ENCODE measurements at places on chromosomes 13 and 19. TPM values are rescaled to one million over a fixed set of nuclear protein-coding genes. Genes with fewer than 3 reads are reported as not detected.

Gene APOC4
- total RNA-seq = not detected

Gene UBE2L5
- not detected for total RNA-seq

Gene CADM4
- total RNA-seq = 9.7 TPM

Gene CACNG7
- total RNA-seq = not detected

Gene C19orf85
- total RNA-seq = not detected

DNA sequence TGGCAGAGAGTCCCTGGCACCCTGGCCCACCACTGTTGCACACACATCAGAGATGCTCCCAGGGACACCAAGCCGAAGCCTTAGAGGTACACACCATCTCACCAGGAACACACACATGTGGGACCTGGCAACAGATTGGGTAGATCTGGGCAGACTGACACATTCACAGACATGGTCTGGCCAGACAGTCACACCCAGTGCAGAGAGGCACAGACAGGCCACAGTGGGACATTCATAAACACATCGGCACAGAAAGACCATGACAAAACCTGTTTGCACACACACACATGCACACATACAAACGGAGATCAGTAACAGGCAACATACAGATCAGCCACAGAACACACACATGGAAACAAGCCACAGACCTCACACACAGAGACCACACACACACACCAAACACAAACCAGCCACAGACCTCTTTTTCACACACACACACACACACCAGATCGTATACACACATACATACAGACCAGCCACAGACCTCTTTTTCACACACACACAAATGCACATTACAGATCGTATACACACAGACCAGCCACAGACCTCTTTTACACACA, 6.3 kb upstream of the JUNB start:
- no peak for DNase-seq

- DNase-seq = no peak
These were observed 22.2 kb downstream of the AP2S1 start for GRCh38 chr19:46828484-46828883.

DNA sequence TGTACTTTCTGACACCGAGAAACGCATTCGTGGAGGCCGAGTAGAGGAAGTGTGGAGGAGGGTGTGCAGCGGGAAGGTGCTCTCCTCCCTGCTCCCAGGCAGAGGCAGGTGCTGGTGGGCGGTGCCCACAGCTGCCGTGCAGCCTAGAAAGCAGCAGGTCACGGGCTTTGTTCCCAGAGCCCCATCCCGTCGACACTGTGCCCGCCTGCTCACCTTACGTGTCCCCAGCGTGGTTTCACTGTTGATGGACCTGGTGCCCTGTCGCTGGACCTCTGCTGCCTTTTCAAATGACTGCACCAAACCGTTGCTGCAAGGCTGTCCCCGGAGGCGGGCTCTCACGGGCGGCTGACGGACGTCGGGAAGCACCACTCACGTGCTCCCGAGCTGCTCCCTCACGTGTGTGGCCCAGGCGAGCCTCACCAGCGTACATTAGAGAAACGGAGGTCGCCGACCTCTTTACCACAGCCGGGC, 20.8 kb downstream of the PLEKHJ1 start:
- DNase-seq = no peak

DNA sequence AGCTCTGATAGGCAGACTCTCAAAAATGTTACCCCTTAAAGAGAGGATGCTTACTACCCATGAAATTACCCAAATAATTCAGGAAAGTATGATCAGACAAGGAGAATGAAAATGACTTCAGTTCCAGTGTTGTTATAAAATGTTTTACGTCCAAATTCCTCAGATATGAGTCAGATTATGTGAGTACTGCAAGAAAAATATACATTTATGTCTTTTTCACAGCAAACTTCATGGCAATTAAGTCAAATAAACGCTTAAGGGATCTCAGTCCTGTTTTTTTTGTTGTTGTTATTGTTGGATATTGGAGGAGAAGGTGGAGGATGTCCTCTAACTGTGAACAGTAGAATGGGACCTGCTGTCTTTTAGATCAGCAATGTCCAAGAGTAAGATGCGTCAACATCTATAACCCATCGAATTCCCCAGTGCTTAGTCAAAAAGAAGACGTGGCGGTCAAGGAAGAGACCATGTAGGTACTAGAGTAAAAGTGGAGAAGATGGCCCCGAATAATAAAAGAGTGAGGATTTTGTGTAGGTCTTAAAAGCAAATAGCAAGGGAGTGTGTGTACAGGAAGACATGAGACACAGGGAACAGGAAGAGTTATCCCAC, 215.4 kb upstream of the IRS2 start:
- no peak for DNase-seq

DNA sequence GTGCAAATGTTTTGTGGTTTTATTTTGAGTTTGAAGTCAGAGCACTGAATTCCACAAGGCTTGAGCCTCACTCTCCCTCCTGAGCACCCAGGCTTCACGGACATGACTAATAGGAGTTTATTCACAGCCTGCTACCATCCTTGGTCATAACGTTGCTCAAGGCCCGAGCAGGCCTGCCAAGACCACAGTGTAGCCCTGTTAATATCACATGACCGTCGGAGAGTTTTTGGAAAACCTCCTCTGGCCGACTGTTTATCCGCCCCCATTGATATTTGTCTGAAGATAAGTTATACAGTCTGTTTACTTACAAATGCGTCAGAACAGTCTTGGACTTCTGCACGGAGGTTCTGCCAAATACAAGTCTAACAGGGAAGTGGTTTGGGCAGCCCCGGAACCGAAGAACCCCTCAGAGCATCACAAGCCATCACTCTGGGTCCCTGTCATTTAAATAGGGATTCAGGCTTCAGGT, 89.9 kb downstream of the COL4A2 start:
- peak; percentile 92 for DNase-seq

GRCh38 chr13:94672400-94672799, 39.9 kb downstream of the SOX21 start:
- DNase-seq = no peak

- DNase-seq = no peak
These were observed 229.6 kb downstream of the ZIC5 start for GRCh38 chr13:99741960-99742359.

Data from Right ventricle myocardium inferior (tissue), 1 donor.